ENCODE measurements at places on chromosomes 16 and 17. TPM values are rescaled to one million over a fixed set of nuclear protein-coding genes. Genes with fewer than 3 reads are reported as not detected.

DNA sequence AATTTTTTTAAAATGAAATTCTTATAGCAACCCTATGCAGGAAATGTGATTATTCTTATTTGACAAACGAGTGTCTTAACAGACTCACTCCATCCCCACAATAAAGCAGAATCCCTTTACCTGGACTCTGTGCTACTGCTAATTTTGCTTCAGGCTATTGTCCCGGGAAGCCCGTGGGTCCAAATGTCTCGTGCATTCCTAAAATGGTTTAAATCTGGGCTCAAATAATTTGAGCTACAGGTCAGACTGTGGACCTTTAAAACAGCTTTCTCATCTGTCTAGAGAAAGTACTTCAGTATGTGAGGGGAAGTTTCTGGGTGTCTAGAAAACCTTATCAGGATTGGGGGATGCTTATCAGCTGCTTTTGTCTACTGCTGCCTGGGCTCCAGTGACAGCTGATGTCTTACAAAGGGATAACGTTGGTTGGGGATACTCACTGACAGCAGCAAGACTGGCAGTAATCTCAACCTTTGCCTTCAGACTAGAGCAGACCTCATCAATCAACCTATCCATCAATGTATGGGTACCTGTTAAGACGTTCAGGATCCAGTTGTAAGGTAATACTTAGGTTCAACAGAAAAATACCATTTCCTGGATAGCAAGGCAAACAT, 197.9 kb upstream of the CDH11 start:
- DNase-seq = no peak

DNA sequence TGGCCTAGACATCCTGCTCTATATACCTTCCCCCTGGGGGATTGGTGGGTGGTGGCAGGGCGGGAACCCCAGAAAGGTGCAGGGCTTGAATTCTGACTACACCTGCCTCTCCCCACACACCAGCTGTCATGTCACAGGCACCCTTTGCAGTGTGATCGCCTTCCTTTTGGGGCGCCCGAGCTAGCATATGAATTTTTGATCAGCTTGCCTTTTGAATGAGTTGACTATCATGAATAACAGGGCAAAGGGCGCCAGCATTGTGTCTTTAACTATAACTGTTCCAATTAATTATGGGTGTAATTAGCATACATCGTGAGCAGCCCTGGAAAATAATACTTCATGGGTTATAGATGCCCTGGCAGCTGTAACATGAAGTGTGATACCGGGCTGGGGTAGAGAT, 72.7 kb downstream of the CYLD start:
- no peak for DNase-seq

- no peak for DNase-seq
Observed at GRCh38 chr17:79024901-79025737, 1.1 kb downstream of the C1QTNF1 start.

- no peak for DNase-seq
Observed at GRCh38 chr16:789191-789850, 901 bp downstream of the CHTF18 start.

The HCRT gene
- not detected for polyA plus RNA-seq

The C16orf96 gene
- polyA plus RNA-seq = 1.1 TPM

- DNase-seq = no peak
Observed at GRCh38 chr17:16440901-16441629, 25.7 kb downstream of the TRPV2 start.

DNA sequence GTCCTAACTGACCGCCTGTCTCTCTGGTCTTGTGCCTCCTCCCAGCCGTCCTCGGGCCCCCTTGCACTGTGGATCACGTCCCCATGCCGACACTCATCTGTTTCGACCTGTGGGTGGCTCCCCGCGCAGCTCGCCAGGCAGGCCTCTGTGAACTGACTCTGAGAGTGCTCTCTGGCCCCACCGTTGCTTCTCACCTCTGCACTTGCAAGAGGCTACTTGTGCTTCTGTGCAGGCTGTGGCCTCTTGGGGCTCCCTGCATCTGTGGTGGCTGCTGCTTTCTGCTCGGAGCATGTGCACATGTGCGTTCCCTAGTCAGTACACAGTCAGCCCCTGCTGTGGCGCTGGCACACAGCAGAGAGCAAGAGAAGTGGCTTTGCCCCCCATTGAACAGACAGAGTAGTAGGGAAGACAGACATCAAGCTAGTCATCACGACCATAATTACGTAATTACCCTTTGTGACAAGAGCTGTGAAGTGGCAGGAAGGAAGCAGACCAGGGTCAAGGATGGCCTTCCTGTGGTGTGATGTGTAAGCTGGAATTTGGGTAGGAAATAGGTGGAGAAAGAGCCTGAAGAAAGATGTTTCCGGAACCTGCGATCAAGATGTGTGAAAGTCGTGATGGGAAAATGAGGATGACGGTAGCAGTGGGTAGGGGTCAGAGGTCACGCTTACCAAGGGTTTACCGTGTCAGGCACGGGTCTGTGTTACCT, 256.0 kb upstream of the CACNG5 start:
- DNase-seq = no peak

- no peak for DNase-seq
Observed at GRCh38 chr16:28511031-28511430, 4.4 kb upstream of the IL27 start.

DNA sequence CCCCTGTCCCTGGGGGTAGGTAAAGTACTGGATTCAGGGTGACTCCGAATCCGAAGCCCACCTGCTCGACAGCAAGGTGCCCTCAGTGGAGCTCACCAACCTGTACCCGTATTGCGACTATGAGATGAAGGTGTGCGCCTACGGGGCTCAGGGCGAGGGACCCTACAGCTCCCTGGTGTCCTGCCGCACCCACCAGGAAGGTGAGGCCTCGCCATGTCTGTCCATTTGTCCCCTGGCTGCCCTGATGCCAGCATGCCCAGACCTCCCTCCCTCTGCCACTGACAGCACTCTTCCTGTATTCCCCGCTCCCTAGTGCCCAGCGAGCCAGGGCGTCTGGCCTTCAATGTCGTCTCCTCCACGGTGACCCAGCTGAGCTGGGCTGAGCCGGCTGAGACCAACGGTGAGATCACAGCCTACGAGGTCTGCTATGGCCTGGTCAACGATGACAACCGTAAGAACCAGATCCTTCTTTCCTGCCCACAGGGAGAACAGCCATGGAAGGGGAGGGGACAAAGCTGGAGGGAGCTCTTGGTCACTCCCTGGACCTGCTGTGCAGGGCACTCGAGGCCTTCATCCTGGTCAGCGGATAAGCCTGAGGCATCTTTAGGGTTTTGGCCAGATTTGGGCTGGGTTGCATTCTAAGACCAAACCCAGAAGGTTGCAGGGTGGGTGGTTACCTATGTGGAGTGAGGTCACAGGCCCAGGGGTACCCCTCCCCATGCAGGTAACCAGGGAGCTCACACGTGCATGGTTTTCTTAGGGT, 14.2 kb downstream of the GALK1 start:
- DNase-seq = no peak

The CD79B gene
- 4.4 TPM for polyA plus RNA-seq

DNA sequence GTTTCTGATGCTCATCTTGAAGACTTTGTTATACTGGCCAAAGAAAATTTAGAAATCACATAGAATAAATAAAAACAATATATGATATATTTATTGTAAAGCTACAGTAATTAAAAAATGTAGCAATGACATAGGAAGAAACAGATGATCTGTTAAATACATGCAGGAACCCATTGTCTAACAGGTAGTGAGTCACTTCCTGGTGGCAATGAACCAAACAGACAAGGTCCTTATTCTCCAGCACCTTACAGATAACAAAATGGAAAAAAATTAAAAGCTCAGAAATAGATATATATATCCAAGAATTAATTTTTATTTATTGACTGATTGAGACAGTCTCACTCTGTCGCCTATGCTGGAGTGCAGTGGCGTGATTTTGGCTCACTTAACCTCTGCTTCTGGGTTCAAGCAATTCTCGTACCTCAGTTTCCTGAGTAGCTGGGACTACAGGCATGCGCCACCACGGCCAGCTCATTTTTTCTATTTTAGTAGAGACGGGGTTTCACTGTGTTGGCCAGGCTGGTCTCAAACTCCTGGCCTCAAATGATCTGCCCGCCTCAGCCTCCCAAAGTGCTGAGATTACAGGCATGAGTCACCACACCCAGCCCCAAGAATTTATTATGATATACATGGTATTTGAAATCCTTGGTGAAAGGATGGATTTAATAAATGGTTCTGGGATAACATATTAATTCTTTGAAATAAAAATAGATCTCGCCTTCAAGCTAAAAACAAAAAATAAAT, 7.5 kb downstream of the NETO2 start:
- DNase-seq = no peak

The HOXB4 gene
- polyA plus RNA-seq = 1.0 TPM

DNA sequence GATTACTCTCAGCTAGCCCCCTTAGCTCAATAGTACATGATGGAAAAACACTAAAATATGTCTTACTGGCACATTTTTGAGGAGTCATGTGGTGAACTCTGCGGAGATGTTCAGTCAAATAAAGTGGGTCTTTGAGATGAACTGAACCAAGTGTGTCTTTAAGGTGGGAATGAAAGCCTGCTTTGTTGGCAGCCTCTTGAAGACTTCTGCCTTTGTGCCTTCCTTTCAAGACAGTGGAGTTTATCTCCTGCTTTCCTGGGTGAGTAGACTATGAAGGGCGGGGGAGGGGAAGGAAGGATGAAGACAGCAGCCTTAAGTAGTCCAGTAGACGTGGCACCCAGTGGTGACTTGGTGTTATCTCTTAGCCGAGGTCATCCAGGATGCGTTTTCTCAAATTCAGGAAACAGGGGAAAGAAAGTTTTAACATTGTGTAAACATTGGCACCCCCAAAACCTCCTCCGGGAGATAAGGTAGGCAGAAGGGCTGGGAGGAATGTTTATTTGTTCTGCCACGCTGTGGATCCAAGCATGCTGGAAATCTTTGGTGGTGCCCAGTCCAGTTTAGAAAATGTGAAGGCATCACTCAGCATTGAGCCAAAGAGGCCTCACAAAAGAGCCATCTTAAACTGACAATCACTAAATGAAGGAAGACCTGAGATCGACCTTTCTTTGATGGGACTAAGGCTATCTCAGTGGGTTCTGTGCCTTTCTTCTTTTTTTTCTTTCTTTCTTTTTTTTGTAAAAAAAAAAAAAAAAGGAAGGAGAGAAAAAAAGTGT, 220.6 kb downstream of the FTO start:
- DNase-seq = no peak

The CA7 gene
- polyA plus RNA-seq = not detected

The EVI2A gene
- 2.8 TPM for polyA plus RNA-seq

The PDIA2 gene
- polyA plus RNA-seq = 0.77 TPM

- no peak for DNase-seq
Observed at GRCh38 chr17:3501344-3501743, 25.5 kb downstream of the ASPA start.

- DNase-seq = no peak
Observed at GRCh38 chr17:78379131-78379491, 662 bp downstream of the PGS1 start.

- DNase-seq = no peak
Observed at GRCh38 chr17:2487306-2487705, 24.4 kb downstream of the METTL16 start.

The TBC1D3E gene
- polyA plus RNA-seq = not detected

The HSD17B2 gene
- polyA plus RNA-seq = 0.30 TPM
